ENCODE measurements at places on chromosomes 2 and 18.

DNA sequence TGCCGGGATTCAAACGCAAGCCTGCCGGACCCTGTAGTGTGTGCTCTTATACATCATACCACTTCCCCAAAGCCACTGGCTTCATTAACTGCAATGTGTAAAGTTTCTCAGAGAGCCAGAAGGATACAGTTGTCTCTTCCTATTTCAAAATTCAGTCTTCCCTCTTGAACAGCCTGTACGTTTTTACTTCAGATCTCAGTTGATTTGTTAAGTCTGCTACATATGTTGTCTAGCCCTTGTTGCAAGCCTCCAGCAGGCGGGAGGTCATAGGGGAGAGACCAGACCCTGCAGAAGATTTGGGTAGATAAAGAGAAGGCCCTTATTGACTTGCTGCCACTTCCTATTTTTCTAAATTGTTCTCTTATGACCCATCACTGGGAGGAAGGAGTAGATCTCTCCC is 56.2 kb downstream of the ARHGEF33 start:
- no peak for DNase-seq

- DNase-seq: no peak
Observed at GRCh38 chr2:46390901-46391395, 88.4 kb upstream of the TMEM247 start.

DNA sequence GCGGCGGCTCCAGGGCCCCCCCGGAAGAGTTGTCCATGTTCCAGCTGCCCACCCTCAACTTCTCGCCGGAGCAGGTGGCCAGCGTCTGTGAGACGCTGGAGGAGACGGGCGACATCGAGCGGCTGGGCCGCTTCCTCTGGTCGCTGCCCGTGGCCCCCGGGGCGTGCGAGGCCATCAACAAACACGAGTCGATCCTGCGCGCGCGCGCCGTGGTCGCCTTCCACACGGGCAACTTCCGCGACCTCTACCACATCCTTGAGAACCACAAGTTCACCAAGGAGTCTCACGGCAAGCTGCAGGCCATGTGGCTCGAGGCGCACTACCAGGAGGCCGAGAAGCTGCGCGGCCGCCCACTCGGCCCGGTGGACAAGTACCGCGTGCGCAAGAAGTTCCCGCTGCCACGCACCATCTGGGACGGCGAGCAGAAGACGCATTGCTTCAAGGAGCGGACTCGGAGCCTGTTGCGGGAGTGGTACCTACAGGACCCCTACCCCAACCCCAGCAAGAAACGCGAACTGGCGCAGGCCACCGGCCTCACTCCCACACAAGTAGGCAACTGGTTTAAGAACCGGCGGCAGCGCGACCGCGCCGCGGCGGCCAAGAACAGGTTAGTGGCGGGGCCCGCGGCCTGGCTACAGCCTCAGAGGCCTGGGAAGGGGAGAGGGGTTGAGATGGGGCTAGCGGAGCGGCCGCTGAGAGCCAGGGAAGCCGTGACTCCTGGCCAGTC is 965 bp downstream of the SIX3 start:
- DNase-seq: no peak

GRCh38 chr2:142423603-142424002 is 292.8 kb upstream of the LRP1B start:
- no peak for DNase-seq

- DNase-seq: no peak
Observed at GRCh38 chr2:238801791-238802190, 46.1 kb upstream of the TWIST2 start.

DNA sequence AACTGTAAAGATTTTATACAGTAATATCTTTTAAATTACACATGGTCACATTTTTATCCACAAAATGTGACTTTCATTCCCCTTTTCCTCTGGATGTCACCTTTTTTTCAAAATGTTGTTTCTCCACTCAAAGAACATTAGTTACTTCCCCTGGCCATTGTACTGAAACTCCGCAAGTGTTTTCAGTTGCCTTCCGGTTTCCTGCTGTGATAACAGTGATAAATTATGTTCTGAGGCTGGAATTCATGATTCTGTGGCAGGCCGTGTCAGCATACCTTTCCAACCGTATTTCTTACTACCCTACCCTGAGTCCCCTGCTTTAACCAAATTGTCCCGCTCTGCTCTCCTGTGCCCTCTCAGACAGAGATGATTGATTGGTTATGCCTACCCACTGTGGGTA is 53.5 kb downstream of the MGAT5 start:
- DNase-seq: no peak

DNA sequence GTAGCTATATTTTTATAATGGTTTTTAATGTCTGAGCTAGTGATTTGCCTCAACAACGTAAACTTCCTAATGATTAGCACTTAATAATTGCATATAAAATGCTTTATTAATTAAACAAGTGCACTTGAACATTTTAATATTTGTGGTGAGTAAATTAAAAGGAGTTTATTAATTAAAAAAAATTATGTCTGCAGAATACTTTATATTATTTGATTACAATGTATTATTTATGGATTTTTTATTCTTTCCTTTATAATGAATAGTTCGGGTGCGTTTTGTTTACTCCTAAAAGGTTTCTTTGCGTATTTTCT is 2.3 kb downstream of the HOXD8 start:
- DNase-seq: no peak

GRCh38 chr2:125227843-125228392 is 1202.8 kb downstream of the CNTNAP5 start:
- DNase-seq: no peak

DNA sequence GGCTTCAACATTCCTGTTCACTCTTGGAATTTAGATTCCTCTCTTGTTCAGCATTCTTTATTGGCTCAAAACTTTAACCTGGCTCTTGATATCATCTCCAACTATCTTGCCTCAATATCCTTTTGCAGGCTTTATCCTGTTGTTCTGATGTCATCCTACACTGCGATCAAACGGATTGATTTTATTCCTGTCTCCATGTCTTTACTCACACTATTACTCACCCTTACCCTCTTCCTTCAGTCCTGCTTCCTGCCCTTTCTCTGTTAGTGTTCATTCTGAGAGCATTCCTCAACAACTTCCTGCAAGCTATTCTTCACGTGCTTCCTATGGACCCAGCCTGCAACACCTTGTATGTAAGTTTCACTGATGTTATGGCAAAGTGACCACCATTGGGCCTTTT is 264.7 kb downstream of the RNF152 start:
- DNase-seq: no peak

DNA sequence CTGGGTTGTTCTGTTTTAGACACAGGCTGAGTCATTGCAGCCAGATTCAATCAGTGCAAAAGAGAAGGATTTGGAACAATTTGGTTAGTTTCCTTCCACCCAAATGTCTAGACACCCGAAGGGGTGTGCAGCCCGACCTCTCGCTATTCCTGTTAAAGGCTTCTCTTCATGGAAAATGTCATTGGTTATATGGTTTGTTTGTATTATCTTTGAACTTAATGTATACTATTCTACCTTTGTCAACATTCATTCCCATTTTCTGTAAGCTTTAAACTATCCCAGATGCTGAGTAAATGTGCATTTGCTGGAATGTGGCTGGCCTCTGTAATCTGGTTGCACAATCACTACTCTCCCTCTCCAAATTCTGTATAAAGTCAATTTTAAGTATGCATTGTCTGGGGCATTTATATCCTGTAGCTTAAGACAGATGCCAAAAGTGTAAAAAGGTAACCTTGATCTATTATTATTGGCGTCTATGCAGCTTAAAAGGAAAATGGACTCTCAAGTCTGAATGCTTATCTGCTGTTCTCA is 80.4 kb upstream of the RND3 start:
- no peak for DNase-seq

GRCh38 chr2:19865151-19865550 is 36.6 kb downstream of the TTC32 start:
- no peak for DNase-seq

GRCh38 chr2:238846378-238846627 is 1.6 kb upstream of the TWIST2 start:
- no peak for DNase-seq

GRCh38 chr2:168233726-168234406 is 13.5 kb downstream of the STK39 start:
- DNase-seq: no peak

- DNase-seq: no peak
Observed at GRCh38 chr2:156017341-156017885, 315.1 kb downstream of the NR4A2 start.

- no peak for DNase-seq
Observed at GRCh38 chr18:211582-211981, 53.2 kb downstream of the USP14 start.

GRCh38 chr2:101159526-101159925 is 8.3 kb upstream of the TBC1D8 start:
- DNase-seq: no peak

DNA sequence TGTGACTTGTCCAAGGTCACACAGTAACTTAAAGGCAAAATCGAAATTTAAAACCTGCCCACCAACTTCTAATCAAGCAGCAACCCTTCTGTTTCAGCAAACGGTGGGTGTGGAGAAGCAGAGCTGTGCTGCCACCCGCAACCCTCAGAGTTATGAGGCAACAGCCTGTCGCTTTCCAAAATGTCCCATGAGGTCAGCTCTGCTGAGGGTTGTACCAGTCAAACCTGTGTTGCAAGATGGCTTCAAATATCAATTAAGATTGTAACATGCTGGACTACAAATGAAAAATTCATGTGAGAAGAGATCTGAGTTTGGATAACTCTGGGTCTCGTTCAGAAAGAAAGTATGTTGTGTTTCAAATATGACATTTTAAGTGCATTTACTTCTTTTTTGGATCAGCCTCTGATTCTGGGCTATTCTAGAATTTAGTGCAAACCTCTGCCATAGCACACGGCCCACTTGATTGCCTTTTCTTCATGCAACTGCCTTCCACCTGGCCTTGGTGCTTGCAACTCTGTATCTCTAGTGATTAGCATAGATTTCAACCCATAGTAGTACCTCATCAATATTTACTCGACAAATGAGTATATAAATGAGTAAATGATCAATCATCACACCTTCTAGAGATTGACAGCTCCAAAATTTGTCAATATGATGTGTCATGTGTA is 69.3 kb downstream of the TIMM21 start:
- DNase-seq: peak; percentile 83

DNA sequence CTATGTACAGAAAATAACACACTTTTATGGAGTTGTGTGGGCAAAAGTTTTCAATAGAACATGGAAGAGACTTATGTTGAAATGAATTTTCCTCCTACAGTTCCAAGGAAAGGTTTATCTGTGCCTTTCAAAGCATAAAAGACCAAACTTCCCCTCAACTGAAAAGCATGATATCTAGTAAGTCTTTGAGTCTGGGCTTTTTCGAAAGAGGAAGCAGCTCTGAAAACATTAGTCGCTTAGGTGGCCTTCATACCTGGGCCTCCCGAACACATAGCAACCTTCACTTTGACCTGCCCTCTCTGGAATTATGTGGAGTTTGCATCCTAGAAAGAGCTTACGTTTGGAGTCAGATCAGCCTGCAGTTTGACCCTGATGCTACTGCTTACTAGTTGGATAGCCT is 4.8 kb upstream of the CAPN14 start:
- no peak for DNase-seq

DNA sequence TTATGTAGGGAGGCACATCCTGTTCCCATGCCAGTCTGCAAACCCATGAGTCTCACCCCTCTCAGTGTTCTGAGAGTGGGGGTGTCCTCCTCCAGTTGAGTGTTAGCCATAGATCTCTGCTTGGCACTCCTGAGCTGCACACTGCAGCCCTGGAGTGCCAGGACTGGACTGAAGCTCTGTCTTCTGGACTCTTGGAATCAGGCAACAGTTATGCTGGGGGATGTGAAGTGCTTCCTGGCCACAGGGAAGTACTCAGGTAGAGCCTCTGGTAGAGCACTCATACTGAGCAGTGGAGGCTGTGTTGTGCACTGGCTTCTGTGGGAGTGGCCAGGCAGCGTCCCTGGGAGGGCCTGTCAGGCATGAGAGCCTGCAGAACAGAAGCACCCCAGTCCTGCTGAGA is 43.0 kb downstream of the SERPINB7 start:
- no peak for DNase-seq

- DNase-seq: peak; percentile 6
Observed at GRCh38 chr2:146873646-146874259, 971.1 kb upstream of the ACVR2A start.

GRCh38 chr2:197340591-197340990 is 30.0 kb upstream of the ANKRD44 start:
- DNase-seq: no peak

DNA sequence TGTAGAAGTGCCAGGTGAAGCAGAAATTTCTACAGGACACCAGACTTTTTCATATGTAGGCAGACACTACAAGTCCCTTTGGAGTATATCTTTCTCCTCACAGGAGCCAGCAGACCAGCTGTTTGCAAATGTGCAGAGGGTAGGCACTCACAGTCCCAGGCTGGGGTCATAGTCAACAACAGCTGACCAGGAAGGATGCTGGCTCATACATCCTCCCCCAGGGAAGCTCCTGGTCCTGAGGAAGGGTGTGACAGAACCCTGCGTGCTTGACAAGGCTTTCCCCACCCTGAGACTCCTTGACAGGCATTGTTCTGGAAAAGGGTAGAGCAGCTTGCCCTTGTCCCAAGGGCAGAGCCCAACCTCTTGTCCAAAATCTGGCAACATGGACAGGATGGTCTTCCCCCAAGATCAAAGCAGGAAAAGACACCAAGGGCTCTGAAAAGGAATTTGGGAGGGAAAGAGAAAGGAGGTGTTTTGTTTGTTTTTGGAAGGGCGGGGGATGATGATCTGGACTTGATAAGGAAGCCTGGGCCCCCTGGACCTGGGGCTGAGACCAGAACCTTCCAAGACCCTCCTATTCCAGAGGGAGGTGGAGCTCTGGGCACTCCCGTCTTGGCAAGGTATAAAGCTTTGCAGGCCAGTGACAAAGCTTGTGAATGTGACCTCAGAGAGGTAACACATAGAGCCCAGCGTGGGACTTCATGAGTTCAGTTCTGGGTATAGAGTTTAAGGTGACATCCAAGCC is 87.1 kb downstream of the GFPT1 start:
- no peak for DNase-seq

DNA sequence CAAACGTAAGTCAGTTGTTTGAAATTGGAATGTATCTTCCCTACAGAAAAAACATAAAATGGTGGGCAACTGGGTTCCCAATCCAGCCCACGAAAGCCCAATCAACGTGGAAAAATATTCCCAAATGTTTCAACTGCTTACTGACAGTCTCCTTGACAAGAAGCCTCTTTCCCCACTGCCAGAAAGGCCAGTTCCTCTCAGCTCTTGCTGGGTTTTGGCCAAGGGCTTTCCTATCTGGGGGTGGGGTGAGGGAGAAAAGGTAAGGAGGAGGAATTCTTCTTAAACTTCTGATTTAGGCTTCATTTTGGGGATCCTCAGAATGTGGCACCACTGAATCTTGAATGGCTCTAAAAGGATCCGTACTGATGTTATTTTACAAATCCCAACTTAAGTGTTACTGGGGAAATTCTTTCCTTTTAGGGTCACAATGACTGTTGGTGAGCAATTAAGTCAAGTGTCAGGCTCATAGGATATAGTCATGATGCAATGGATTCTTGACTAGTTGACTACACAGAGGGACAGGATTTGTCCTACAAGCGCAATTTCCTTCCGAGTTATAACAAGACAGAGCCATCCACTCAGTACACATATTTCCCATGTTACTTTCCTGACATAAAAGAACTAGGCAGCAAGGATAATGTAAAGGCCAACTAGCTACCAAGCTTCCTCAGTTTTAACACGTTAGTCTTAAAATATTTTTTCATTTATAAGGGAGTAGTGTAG is 73.6 kb downstream of the SPRED2 start:
- DNase-seq: no peak

Data from PC-9 (cell line).